Effector memory CD8-positive, alpha-beta T cell (primary cell): ENCODE measurements at places on chromosomes 16 and 17.

DNA sequence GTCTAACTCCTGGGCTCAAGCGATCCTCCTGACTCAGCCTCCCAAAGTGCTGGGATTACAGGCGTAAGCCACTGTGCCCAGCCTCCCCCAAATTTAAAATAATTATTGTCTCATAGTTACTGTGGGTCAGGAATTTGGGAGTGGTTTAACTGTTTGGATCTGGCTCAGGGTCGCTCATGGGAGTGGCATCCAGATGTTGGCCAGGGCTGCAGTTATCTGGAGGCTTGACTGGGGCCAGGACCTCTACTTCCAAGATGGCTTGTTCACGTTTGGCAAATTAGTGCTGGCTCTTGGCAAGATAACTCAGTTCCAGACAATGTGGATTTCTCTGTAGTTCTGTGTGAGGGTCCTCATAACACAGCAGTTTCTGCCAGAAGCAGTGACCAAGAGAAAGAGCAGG is 8.0 kb downstream of the TEN1 start:
- DNase-seq = no peak

DNA sequence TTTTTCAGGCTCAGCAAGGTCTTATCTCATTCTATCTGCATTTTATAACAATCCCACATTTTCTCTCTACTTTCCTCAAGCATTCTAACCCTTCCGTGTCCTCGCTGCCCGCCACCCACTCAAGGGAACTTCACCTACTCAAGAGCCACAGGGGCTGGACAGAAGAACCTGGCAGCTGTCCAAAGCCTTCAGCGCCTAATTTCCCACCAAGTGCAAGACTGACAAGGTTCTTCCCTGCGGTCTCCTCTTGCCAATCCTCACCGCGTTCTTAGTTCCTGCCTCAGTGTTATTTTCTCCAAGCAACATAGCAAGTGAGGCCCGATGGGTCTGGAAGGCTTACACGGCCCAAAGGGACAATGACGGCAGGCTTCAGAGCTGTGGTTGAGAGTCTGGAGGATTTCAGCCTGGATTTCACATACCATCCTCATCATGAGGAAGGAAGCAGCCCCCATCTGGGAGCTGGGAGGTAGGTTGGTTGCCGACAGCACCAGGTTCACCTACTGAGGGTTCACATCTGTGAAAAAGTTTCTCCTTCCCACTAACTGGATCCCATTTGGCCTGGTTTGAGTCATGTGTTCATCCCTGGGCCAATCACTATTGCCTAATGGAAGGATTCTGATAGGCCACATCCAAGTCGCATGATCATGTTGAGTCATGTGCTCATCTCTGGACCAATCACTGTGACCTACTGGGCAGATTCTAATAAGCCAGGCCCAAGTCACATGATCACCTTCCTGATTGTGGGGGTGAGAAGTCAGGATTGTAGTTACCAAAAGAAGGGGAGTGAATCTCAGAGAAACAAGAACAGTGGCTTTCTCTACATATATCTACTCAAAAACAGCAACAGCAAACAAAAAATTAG is 108.2 kb downstream of the N4BP1 start:
- DNase-seq = no peak

- DNase-seq = no peak
Measured at GRCh38 chr17:39405436-39405835, 4.0 kb upstream of the FBXL20 start.

DNA sequence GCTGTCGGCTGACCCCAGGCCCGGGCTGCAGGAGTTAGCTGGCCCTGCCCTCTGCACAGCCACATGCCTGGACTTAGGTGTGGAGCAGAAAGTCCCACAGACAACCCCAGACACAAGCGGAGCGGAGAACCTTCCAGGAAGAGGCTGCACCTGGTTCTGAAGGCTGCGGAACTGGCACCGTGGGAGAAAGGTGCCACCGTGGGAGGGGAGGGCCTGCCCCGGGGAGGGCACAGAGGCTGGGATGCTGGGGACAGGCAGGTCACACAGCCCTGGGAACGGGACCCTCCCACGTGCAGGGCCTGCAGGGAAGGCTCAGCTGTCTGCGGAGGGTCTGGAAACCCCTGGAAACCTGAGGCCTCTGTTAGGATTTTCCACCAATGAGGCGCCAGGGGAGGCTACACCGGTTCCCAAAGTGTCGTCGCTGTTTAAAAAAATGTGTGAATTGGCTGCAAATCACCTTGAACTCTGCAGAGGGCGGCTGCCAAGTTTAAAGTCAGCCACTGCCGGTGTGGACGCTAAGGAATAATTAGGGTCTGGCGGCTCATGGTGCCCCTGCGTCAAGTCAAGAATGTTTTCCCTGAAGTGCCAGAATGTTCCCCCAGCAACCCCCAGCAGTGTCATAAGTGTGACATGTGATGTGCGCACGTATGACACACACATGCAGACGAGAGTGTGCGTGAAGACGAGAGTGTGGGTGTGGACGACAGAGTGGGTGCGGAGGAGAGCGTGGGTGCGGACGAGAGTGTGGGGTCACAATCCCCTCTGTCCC is 50.9 kb upstream of the PABPN1L start:
- DNase-seq = no peak

DNA sequence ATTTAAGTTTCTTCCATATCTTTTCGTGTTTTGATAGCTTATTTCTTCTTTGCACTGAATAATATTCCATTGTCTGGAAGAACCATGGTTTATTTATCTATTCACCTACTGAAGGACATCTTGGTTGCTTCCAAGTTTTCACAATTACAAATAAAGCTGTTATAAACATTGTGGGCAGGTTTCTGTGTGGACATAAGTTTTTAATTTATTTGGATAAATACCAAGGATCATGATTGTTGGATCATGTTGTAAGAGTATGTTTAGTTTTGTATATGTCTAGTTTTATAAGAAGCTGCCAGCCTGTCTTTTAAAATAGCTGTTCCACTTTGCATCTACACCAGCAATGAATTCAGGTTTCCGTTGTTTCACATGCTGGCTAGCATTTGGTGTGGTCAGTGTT is 339.4 kb downstream of the CDH11 start:
- DNase-seq = no peak

DNA sequence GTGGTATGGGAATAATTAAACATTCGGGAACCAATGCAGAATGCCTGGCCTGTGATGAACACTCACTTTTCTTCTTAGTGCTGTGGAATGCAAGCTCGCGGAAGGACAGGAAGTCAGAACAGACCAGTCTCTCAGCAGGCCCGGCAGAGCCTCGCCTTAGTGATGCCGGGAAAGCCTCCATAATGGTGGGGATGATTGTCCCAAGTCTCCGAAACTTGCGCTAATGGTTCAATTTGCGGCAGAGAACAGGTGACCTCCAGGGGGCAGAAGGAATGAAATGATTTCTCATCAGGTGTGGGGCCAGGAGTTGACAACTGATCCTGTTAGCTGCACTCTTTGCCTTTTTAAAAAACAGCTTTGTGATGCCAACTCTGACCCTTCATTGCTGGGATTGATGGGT is 170.6 kb downstream of the GSG1L start:
- DNase-seq = no peak

GRCh38 chr17:37842401-37842800 is 81.8 kb upstream of the TBC1D3K start:
- DNase-seq = no peak
